ENCODE measurements at places on chromosomes 2 and 18.

DNA sequence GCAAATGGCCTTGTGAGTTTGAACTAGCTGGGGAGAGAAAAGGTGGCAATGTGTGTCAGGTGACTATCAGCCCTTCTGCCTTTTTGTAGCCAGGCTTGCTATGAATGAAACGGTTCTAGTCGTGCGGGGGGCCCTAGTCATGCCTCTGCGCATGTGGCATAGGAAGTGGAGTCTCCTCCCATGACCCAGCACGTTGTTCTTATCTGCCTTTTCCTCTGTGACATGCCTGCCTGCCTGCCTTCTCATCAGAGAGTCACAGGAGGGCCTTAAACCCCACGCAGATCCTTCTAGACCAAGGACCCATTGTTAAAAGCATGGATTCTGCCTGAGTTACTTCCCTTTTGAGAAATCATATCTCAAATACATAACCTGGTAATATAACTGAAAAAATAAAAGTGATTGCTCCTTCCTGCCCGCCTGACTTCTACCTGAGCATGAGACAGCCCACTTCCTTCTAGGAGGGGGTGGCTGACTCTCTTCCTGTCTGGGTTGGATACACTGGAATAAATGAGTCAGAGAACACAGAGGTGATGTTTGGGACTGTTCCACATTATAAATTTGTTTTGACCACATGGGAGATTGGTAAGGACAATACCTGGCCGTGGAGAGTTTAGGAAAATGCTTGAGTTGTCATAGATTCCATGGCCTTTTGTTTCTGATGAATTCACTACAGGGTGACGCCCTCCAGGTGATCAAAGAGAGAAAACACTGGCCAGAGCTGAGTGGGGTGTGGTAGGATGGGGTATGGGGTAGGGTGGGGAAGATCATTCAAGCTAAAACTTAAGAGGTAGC lies 49.8 kb downstream of the FBLN7 start:
- no peak for DNase-seq

- peak; percentile 74 for DNase-seq
These were observed 97.4 kb upstream of the NABP1 start for GRCh38 chr2:191580581-191580980.

GRCh38 chr18:53785811-53786210 lies 438.7 kb downstream of the MBD2 start:
- DNase-seq, result no peak

DNA sequence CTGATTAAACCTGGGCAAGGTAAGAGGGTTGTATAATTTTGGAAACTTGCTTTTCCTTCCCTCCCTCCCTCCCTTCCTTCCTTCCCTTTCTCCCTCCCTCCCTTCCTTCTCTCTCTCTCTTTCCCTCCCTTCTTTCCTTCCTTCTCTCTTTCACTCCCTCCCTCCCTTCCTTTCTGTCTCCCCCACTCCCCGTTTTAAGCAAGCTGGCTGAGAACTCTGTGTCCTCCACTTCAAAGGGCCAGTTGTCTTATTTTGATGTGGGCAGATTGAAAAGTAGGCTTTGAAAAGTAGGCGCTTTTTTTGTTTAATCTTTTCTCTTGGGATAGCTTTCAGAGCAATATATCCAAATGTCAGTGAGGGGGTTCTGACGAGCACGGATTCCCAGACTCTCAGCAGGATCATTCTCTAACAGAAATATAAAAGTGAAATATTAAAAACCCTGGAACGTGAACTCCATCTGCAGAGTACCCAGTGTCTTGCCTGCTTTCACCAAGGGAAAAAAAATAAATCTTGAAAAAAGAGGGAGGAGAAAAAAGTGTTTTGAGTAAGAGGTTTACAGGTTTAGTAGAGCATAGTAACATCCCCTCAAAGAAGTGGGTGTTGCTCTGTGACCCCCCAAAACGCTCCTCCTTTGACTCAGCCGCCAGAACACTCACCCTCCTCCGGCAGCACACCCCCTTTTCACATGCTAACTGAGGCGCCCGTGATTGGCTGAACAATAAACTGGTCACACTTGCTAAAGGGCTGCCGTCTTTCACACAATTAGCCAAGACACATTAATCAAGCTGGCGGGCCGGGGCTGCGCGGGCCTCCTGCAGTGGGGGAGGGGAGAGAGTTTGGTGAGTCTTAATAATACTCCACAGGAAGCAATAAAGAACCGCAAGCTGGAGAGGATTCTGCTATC lies 52.2 kb downstream of the CDK15 start:
- DNase-seq, result peak; percentile 55

DNA sequence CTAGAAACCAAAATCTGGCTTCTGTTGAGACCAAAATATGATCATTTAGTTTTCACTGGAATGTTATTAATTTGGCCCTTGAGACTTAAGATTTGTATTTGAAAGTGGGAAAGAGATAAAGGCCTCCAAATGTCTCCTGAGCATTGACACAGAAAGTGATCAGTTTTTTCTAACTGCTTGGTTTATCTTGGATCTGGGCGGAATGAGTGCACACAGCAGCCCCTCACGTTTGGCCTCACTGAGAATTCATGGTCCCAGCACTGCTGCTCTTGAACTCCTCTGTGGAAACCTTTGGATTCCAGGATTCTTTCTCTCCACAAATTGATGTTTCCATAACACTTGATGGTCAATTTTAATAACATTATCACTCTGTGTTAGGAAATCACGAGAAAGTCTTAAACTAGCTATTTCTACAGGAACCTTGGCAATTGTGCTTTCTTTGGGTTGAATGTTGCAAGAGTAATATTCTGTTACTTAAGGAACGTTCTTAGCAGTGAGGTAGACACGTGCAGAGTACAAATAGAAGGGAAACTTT lies 180.3 kb upstream of the BCL2L11 start:
- no peak for DNase-seq

DNA sequence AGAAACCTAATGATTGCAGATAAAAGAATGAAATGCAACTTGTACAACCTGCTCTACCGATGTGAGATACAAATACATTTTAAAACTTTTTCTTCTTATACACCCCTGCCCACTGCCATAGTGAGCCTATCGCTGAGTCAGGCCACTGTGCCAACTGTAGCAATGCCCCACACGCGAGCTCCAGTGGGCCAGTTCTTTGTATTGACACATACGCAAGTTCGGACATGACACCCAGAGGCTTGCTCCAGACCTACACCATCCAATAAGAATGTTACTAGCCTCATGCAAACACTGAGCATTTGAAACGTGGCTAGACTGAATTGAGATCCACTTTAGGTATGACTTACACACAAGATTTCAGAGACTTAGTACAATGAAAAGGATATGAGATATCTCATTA lies 340.1 kb downstream of the ARHGAP15 start:
- DNase-seq, result no peak

GRCh38 chr2:176321916-176322315 lies 52.7 kb downstream of the MTX2 start:
- DNase-seq, result no peak

GRCh38 chr2:212665948-212666347 lies 127.3 kb upstream of the ERBB4 start:
- DNase-seq, result peak; percentile 49

GRCh38 chr2:98568161-98568956 lies 40.0 kb downstream of the COA5 start:
- peak; percentile 75 for DNase-seq

DNA sequence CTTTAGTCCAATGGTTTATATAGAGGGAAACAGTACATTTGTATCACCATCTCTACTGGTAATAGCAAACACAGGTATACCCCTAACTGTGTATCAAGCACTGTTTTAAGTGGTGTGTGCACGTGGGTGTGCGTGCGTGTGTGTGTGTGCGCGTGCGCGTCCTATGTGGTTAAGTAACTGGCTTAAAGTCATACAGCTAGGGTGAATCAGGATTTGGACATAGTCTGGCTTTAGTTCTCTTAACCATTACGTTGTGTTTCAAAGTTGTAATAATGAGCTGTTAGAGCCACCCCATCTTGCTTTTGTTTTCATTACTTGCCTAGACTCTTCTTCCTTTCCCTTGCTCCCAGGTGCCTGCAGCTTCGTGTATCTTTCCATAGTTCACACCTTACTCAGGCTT lies 2.1 kb downstream of the HADHB start:
- peak; percentile 64 for DNase-seq

- peak; percentile 91 for DNase-seq
These were observed 85.7 kb downstream of the COPS8 start for GRCh38 chr2:237171396-237171795.

GRCh38 chr18:37720663-37721062 lies 155.1 kb upstream of the CELF4 start:
- no peak for DNase-seq

- DNase-seq, result no peak
These were observed 207.1 kb downstream of the TDRD15 start for GRCh38 chr2:21330786-21331391.

DNA sequence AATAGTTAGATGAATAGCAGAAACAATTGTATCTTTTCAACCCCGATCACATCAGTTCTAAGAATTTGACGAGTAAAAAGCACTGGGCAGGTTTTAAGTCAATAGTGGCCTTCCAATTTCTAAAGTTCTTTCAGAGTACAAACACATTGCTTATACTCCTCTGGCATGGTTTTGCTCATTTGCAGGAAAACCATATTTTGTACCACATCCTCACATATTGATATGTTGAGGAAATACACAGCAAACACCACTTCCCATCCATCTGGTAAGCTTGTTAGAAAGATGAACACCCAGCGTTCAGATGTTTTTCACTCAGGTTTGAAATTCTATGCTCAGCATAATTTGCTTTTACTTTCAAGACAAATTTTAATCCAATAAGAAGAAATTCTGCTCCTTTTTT lies 344.6 kb upstream of the ACVR2A start:
- DNase-seq, result no peak

DNA sequence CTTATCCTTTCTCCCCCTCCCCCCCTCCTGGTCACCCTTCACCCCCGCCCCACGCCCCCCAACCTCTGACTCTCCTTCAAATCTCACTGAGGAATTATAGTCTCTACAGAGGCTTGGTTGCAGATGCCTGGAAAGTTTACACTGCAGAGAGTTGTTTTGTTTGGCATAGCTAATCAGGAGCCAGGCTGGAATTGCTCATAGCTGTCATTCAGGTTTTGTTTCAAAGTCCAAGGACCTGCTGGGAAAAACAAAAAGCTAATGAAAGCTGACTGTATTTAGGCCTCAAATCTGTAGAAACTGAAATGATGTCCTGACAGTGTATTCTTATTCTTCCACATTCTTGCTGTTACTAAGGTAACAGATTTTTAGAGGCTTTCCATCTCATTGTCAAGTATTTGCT lies 22.6 kb downstream of the GREB1L start:
- peak; percentile 15 for DNase-seq

- no peak for DNase-seq
These were observed 1.0 kb upstream of the ARHGEF4 start for GRCh38 chr2:130835766-130836015.

DNA sequence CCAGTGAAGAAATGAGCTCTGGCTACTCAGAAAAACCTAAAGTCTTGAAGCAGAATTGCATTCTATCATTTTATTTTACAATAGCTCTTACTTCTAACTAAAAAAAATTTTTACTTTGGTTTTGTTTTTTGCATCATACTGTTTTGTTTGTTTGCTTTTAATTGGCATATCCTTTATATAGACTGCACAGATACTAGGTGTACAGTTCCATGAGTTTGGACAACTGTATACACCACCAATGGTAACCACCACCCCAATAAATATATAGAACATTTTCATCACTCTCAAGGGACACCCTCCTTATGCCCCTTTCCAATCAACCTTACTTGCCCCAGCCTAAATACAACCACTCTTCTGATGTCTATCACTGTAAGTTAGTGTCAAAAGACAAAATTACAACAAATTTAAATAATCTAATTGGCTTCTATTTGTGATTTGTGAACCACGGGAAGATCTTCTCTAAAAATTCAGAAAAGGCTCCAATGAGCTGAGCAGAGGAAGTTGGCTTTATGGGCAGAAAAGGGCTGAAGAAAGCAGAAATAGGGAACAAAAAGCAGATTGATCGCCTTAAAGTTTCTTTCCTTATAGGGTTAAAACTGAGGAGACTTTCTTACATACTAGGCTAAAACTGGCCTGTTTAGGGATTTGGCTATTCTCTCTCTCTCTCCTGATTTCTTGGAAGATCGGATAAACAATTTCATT lies 22.2 kb upstream of the SOS1 start:
- no peak for DNase-seq

DNA sequence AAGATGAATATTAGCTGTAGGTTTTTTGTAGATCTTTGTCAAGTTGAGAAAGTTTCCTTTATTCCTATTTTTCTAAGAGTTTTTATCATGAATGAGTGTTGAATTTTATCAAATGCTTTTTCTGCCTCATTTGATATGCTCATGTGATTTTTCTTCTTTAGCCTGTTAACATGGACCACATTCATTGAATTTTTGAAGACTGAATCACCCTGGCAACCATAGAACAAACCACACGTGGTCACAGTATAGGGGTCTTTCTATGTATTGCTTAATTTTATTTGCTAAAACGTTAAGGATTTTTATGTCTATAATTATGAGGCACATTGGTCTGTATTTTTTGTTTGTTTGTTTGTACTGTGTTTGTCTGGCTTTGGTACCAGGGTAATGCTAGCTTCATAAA lies 201.7 kb upstream of the CWC22 start:
- DNase-seq, result peak; percentile 36

- no peak for DNase-seq
These were observed 50.8 kb upstream of the PEX13 start for GRCh38 chr2:60966507-60967405.

- no peak for DNase-seq
These were observed 61.9 kb upstream of the SPP2 start for GRCh38 chr2:233988581-233988980.

DNA sequence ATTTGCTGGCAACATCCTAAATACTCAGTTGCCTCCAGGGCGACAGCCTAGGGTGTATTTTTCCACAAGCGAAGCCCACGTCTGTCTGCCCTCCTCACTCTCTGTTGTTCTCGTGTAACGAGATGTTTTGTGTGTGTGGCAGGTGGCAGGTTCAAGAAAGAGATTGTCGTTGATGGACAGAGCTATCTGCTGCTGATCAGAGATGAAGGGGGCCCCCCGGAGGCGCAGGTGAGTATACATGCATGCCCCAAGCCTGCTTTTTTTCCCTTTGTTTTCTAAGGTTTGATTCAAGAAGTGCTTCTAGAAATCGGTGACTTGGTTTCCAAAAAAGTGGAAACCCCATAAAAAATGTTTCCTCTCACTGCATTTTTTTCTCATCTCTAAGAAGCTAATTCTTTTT lies 247.0 kb downstream of the AGAP1 start:
- DNase-seq, result no peak

- DNase-seq, result no peak
These were observed 23.8 kb upstream of the BAZ2B start for GRCh38 chr2:159640176-159640575.

DNA sequence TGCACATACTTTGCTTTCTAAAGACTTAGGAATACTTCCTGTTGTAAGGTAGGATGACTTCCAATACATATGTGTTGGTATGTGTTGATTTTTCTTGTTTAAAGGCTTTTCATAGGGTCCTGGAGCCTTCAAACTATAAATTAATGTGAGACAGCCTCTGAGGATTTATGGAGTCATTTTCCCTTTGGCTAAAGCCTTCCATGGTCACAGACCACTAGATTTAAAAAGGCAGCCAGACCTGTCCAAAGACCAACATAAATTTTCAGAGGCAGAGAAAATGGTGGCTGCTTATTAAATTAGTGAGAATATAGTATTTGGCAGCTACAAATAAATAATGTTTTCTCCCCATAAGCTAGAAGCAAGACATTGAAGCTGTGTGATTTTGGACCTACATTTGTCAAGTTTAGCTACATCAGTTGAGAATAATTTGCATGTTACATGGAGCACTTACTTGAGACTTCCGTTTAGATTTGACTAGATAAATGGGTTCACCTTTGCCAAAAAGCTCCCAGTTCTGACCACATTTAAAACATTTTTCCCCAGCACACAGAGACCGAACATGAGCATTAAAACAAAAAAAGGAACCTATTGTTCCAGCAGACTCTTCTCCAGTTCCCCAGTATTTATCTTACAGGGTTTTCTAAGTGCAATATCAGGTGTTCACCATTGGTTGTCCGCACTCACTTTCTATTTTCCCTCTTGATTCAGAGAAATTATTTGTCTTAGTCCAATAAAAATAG lies 402.9 kb downstream of the PARD3B start:
- no peak for DNase-seq

All from GM23248 (cell line).